ENCODE measurements at places on chromosomes 2 and 18.

DNA sequence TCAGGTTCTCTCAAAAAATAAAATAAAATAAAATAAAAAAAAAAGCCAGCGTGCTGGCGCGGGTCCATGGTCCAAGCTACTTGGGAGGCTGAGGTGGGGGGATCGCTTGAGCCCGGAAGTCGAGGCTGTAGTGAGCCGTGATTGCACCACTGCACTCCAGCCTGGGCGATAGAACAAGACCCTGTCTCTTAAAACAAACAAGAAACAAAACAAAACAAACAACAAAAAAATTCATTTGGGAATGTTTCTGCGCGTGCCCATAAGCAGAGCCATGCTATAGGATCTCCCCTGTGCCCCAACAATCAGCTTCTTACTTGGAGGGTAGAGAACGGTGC, 16.4 kb upstream of the CD8A start:
- DNase-seq = no peak

DNA sequence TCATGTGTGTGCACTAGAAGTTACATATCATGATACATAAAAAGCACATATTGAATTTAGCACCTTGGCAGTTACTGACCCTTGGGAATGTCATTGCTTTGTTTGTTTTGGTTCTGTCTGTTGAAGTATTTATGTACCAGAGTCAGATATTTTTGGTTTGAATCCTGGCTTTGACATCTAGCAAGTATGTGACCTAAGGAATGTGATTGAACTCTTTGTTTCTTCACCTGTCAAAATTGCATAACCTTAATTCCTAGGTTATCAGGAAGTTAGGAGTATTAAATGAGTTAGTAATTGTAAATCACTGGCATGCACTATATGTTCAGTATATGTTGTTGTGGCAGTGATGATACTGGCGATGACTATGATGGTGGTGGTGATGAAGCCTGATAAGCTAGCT, 1003.5 kb upstream of the NRXN1 start:
- DNase-seq = no peak

- no peak for DNase-seq
Observed at GRCh38 chr2:70203086-70203485, 12.3 kb upstream of the C2orf42 start.

DNA sequence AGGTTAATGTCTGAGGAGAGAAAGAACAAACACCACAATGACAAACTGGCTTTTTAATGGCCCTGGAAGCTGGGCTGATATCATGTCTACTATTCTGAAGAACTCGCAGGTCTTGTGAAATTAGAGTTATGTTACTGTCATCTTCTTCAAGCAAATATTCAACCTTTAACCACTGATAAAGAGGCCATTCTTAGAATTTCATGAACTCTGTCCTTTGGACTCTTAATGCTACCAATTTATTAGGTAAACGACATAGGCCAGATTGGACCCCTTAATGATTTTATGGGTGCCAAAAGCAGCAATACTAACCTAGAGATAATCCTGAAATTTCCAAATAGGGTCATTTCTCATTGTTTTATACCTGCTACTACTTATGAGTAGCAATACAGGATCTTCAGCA, 109.0 kb upstream of the ACVR1C start:
- DNase-seq = no peak

- no peak for DNase-seq
Observed at GRCh38 chr2:7984693-7985353, 697.0 kb upstream of the ID2 start.

Measured in hematopoietic multipotent progenitor cell treated with erythropoietin and hydrocortisone succinate and interleukin-3 and kit ligand, for 15 days (in vitro differentiated cells).